ENCODE measurements at places on chromosomes 16 and 17.

- DNase-seq = no peak
These were observed 2.1 kb downstream of the TRAF4 start for GRCh38 chr17:28745786-28746411.

- DNase-seq = no peak
These were observed 26.2 kb upstream of the ALKBH5 start for GRCh38 chr17:18157354-18157985.

DNA sequence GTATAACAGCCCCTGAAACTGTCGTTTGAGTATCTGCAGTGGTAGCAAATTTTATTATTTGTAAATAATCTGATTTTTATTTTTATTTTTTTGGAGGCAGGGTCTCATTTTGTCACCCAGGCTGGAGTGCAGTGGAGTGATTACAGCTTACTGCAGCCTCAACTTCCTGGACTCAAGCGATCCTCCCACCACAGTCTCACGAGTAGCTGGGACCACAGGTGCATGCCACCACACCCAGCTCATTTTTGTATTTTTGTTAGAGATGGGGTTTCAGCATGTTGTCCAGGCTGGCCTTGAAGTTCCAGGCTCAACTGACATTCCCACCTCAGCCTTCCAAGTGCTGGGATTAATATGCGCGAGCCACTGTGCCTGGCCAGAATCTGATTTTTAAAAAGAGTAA is 2.8 kb downstream of the NDEL1 start:
- DNase-seq = no peak

- DNase-seq = peak; percentile 38
These were observed 5.8 kb upstream of the KIFC3 start for GRCh38 chr16:57807968-57808528.

DNA sequence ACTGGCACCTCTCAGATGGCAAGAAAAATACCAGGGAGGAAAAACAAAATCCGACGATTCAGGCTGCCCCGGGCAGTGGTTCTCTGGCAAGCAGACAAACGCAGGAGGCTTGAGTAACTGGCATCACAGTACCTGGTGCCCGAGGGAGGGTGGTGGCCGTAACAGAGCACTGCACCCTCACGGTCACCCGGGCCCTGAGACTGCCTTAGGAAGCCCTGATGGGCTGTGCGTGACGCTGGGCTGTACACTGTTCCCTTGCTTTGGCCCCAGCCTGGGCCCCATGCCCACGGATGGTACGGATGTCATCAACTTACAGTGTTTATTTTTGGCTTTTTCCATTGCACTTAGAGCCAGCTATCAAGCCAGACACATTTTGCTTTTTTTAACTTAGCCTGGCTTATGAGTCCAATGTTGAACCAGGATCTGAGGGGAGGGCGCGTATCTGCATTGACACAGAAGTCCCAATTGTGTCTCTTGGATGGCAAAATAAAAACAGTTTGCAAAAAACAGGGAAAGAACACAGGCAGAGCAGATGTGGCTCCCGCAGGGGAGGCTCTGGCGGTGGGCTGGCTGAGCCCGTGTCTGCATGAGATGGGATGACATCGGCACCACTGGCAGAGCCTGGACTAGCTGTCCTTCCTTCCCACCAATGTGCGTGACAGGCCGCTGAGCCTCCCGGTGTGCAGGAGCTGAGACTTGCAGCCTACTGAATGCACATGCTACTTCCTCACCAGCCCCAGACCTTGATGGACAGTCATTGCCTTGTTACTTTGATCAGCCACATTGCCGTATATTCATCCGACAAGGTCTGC is 287.7 kb downstream of the FOXL1 start:
- no peak for DNase-seq

DNA sequence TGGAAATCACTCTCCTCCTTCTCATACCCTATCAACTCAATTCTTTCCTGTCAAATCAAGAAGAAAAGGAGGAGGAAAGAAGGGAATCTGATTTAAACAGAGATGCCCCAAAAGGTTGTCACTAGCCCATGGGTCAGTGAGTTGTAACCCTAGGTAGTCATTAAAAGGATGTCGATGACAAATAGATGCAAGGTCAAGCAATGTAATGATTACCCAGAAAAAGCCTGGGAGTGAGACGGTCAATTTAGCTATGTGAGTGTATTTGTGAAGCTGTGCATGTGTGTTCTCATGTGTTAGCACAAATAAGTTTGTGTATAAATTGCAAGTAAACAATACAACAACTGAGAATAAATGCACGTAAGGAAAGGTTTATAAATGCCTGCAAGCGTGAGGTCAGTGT is 190.5 kb upstream of the PMFBP1 start:
- no peak for DNase-seq

DNA sequence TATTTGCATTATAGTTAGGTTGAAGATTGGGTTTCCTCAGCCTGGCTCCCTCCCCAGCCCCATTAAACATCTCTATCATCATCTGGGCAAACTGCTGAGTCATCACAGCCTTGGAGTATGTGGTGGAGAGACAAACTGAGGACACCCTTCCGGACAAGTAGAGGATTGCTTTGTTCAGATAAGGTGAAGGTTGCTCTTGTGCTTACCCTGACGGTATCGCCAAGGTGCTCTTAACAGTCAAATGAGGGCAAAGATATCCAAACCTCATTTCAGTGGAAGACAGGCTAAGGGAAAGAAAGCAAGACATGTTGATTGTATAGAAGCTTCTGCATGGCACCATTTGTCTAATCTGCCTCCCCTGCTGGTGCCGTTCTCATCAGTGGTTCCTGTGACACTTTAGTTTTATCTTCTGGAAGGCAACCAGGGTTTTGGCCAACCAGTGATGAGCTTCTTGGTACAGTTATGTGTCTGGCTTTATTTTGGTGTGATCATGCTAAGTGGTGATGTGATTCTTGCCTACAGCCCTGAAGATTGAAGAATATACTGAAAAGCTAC is 56.9 kb upstream of the LGALS9 start:
- no peak for DNase-seq

DNA sequence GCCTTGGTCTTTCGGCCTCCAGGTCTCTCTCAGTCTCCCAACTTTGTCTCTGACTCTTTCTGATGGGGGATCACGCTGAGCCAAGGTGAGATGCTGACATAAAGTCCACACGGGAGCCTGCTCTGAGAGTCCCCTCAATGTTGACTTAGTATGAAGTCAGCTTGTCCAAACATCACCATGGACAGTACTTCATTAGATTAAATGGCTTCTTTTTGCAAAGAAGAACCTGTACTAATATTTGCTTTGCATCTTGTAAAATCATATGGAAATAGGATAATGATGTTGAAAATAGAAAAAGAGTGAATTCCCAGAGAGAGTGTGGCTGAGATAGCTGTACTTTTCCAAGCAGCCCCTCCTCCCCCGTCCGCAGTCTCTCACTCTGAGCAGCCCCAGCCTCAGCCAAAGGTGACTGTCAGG is 56.7 kb upstream of the SIAH1 start:
- DNase-seq = no peak

DNA sequence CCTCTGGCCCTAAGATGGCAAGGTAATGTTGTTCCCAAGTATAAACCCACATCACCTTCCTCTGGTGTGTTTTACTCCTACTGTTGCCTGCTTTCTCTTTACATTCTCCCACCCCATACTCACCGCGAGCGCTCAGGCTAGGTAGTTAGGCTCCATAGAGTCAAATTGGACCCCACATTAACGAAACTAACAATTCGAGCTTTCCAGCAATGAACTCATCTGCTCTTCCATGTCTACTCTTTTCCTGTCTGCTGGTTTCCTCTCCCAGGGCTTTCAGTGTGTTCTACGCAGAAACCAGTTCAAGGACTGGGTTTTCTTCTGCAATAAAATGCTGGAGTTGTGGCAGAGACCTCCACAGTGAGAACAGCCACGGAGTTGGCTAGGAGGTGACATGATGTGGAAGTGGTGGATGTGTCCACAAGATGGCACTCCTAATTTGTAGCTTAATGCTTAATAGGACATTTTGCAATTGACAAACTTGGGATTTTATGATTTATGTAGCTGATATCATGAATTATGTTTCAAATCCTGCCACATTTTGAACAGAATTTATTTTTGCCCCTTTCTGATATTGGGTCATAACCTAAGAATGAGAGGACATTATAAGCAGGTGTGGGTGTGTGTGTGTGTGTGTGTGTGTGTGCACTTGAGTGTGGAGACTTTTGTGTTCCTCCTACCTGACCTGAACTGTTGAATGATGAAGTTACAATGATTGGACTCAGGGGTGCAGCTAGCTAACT is 2.2 kb upstream of the UQCRC2 start:
- no peak for DNase-seq

DNA sequence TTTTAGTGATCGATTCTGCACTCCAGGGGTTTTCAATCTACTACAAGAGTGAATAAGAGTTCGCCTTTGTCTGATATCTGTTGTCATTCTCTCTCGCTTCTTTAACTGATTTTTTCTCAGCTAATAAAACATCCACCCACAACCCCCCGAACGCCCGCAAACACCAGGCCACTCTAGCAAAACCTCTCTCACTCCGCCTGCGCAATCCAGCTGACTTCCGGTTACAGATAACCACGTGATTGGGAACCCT is 338 bp upstream of the RPL19 start:
- DNase-seq = peak; percentile 88

DNA sequence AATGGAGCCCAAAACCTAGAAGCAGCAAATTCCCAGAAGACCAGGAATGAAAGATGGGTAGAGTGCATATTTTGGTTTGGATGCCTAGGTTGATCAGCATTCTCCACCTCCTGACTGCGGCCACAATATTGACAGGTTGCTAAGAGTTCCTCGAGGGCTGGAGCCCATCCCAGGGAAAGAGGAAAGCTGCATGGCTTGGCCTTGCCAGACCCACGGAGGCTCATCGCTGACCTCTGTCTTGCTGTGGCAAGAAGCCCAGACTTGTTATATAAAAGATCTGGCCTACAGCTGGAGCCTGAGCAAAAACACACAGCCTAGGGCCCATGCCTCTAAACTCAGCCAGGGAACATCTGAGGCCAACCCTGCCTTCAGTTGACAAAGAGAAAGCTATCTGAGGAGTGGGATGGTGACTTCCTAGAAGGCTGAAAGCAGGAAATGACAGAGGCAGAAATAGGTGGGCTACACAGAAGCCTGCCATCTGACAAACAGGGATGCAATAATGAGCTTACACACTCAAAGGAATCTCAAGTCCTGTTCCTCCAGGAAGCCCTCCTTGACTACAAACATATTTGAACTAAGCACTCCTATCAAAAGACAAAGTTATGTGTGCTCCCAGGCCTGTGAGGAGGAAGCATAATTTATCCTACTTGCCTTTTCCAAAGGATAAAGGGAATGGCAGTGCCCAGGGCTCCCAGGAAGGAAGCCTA is 22.5 kb upstream of the SLC35B1 start:
- DNase-seq = no peak

- DNase-seq = no peak
These were observed 16.3 kb upstream of the CACNG4 start for GRCh38 chr17:66948061-66948750.

GRCh38 chr17:12020642-12021622 is at the start of gene MAP2K4:
MAP2K4 (plus strand) TSS chr17:12020877; CDS start chr17:12020887, 10 bp downstream.
- peak; percentile 94 for DNase-seq

GRCh38 chr16:82042846-82043245 is 7.8 kb downstream of the HSD17B2 start:
- DNase-seq = no peak

DNA sequence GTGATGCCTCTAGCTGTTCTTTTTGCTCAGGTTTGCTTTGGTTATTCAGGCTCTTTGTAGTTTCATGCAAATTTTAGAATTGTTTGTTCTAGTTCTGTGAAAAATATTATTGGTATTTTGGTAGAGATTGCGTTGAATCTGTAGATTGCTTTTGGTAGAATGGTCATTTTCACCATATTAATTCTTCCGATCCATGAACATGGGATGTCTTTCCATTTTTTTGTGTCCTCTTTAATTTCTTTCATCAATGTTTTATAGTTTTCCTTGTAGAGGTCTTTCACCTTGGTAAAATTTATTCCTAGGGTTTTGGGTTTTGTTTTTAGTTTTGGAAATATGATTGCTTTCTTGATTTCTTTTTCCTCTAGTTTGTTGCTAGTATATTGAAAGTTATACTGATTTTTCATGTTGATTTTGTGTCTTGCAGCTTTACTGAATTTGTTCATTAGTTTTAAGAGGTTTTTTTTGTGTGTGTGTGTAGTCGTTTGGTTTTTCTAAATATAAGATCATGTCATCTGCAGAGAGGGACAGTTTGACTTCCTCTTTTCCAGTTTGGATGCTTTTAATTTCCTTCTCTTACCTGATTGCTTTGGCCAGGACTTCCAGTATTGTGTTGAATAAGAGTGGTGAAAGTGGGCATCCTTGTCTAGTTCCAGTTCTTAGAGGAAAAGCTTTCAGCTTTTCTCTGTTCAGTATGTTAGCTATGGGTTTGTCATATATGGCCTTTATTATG is 42.4 kb downstream of the NSRP1 start:
- no peak for DNase-seq

DNA sequence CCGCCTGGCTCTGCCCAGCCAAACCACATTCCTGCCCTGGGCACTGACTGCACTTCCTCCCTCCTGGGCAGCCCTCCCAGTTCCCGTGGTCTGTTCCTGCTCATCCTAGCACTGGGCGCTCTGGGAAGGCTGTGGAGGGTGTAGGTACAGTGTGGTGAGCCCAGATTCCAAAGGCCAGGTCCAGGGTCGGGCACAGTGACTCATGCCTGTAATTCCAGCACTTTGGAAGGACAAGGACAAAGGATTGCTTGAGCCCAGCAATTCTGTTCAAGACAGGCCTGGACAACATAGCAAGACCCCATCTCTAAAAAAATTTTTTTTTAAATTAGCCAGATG is 30.6 kb downstream of the C16orf74 start:
- no peak for DNase-seq

GRCh38 chr17:78458736-78459335 is 80.4 kb downstream of the PGS1 start:
- no peak for DNase-seq

GRCh38 chr16:66523861-66524354 is 26.0 kb downstream of the TK2 start:
- DNase-seq = no peak

DNA sequence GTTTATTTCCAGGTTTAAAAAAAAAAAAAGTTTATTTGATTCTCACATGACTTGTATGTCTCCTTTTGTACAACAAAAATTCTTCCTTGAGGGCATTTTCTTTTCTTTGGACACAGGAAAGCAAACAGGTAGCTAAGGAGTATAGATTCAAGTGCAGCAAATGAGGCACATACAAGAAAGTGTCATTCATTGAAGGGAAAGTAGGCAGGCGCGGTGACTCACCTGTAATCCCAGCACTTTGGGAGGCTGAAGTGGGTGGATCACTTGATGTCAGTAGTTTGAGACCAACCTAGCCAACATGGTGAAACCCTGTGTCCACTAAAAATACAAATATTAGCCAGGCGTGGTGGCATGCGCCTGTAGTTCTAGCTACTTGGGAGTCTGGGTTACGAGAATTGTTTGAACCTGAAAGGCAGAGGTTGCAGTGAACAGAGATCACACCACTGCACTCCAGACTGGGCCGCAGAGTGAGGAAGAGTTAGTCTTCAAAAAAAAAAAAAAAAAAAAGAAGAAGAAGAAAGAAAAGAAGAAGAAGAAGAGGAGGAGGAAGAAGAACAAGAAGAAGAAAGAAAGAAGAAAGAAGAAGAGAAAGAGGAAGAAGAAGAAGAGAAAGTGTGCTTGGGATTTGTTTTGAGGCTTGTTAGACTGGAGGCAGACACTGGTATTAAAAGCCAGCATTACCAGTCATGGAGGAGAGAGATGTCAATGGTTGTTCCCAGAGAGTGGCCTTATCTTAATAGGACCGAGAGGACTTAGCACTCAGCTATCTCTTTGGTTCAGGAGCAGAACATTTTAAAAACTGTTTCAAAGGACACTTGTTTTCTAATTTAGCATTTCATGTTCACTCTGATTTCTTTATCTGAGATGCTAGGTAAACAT is 19.7 kb downstream of the GINS3 start:
- no peak for DNase-seq

GRCh38 chr16:31138621-31139578 is 3.4 kb upstream of the PRSS8 start:
- no peak for DNase-seq

- no peak for DNase-seq
These were observed 17.1 kb downstream of the ZNF768 start for GRCh38 chr16:30509081-30509765.

Data from GM18507 (cell line).